Heart left ventricle (tissue), 16 donors: ENCODE measurements at places on chromosomes 2 and 18. TPM values are rescaled to one million over a fixed set of nuclear protein-coding genes. Genes with fewer than 3 reads are reported as not detected.
A peak's percentile ranks its signal among the peaks of the same experiment; 100 is the strongest.

- DNase-seq = no peak
- H3K27me3 ChIP-seq = no peaks in the 10 kb centered on the region
- H3K4me1 ChIP-seq = peaks cover 3% of the 10 kb centered on the region
- H3K27ac ChIP-seq = no peak overlapping the region
- no peak overlapping the region for H3K4me3 ChIP-seq
- H3K36me3 ChIP-seq = no peaks in the 10 kb centered on the region
These were observed 35.1 kb upstream of the MAPRE2 start for GRCh38 chr18:35005963-35006577.

GRCh38 chr2:221267773-221268425 lies 304.2 kb downstream of the EPHA4 start:
- no peak overlapping the region for H3K27ac ChIP-seq
- no peak for DNase-seq
- no peak overlapping the region for H3K4me3 ChIP-seq
- no peaks in the 10 kb centered on the region for H3K36me3 ChIP-seq

GRCh38 chr18:9604348-9604747 lies 10.0 kb downstream of the PPP4R1 start:
- no peak overlapping the region for H3K4me3 ChIP-seq
- H3K27me3 ChIP-seq = no peaks in the 10 kb centered on the region
- peaks cover 8% of the 10 kb centered on the region for H3K4me1 ChIP-seq

GRCh38 chr2:75621228-75621627 lies 25.4 kb upstream of the MRPL19 start:
- H3K27ac ChIP-seq = no peak overlapping the region
- H3K4me1 ChIP-seq = no peaks in the 10 kb centered on the region
- peaks cover 5% of the 10 kb centered on the region for H3K27me3 ChIP-seq
- H3K36me3 ChIP-seq = no peaks in the 10 kb centered on the region

DNA sequence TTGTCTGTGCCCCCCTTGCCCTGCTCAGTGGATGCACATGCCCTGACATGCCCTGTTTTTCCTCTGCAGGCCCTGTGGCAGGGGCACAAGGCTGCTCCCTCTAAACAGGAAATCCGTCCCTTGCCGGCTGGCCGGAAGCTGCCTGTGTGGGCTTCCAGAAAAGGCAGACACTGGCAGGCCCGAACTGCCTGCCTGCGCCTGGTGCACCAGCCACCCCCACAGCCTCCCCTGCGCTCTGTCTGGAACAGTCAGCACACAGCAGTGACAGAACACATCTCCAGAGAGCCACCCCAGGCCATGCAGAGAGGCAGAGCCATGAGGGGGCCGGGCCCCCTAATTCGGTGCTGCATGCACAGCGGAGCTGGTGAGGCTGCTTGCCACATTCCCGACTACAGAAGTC lies 33.5 kb downstream of the LOXHD1 start:
- no peak overlapping the region for H3K4me3 ChIP-seq
- H3K36me3 ChIP-seq = no peaks in the 10 kb centered on the region
- H3K4me1 ChIP-seq = peaks cover 11% of the 10 kb centered on the region

- DNase-seq = no peak
- no peak overlapping the region for H3K27ac ChIP-seq
- H3K4me1 ChIP-seq = peaks cover 12% of the 10 kb centered on the region
- H3K27me3 ChIP-seq = no peaks in the 10 kb centered on the region
- H3K36me3 ChIP-seq = no peaks in the 10 kb centered on the region
These were observed 244.1 kb downstream of the LPIN1 start for GRCh38 chr2:11990576-11990975.

DNA sequence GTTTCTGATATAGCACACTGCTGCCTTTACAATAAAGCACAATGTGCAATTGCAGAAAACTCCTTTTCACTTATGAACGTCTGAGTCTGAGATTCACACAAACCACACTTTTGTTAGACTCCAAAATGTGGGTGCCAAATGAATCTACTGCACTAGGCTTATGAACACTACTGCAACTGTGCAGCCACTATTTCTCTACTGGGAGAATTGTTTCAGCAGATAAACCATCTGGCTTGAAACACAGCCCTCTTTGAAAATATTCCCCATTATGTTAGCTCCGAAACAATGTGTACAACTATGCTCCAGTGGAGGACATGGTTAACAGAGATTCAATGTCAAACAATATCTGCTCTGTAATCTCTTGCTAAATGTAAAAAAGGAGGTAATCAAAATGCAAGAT lies 188.7 kb upstream of the ZEB2 start:
- no peaks in the 10 kb centered on the region for H3K4me1 ChIP-seq
- H3K27ac ChIP-seq = no peak overlapping the region
- H3K36me3 ChIP-seq = no peaks in the 10 kb centered on the region
- H3K4me3 ChIP-seq = no peak overlapping the region
- no peak for DNase-seq

DNA sequence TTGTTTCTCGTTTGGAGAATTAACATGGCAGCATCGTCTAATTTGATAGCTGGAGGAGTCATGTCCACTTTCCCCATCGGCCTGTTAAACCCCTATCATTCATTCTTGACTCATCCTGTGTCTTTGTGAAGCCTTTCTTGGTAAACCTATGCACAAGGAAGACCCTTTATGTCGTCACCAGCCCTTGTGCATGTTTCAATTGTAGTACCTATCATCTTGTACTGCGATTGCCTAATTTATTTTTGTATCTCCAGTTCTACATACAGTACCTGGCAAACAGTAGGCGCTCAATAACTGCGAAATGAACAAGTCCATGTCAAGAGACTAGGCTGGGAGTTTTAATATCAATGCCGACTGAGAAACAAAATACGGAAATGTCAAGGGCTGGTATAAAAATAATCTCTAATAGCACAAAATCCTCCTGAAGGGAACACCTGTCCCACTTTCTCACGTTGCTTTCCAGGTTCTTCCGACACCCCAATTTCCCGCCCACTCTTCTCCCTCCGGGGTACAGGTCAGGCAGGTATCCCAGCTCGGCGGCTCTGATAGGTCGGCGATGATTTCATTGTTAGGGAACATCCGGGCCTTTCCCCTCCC lies 1.3 kb upstream of the PPM1B start:
- H3K27ac ChIP-seq = peak overlapping the region; percentile 97
- peaks cover 23% of the 10 kb centered on the region for H3K4me1 ChIP-seq
- no peak for DNase-seq
- H3K27me3 ChIP-seq = no peaks in the 10 kb centered on the region
- no peaks in the 10 kb centered on the region for H3K36me3 ChIP-seq

- no peak for DNase-seq
- no peak overlapping the region for H3K27ac ChIP-seq
- H3K36me3 ChIP-seq = no peaks in the 10 kb centered on the region
- no peaks in the 10 kb centered on the region for H3K27me3 ChIP-seq
These were observed 12.3 kb downstream of the TOGARAM2 start for GRCh38 chr2:28993206-28993960.

DNA sequence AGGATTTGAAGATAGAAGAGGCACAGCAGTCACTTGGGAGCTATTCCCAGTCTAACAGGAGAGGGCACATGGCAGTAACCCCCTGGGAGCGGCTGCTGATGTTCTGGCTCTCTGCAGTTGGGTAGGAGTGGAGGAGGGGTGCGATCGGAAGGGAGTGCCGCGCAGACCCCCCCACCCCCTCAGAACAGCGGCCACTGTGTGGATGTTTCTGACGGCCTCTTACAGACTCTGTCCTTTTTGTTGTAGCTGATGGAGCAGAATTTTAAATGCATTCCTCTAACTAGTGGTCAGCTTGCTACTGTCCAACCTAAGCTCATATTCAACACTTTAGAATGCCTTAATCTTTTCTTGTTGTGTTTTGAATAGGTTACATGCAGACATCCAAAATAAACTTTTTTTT lies 127.9 kb downstream of the AGAP1 start:
- DNase-seq = no peak
- H3K27me3 ChIP-seq = no peaks in the 10 kb centered on the region
- no peak overlapping the region for H3K4me3 ChIP-seq
- H3K4me1 ChIP-seq = peaks cover 15% of the 10 kb centered on the region

DNA sequence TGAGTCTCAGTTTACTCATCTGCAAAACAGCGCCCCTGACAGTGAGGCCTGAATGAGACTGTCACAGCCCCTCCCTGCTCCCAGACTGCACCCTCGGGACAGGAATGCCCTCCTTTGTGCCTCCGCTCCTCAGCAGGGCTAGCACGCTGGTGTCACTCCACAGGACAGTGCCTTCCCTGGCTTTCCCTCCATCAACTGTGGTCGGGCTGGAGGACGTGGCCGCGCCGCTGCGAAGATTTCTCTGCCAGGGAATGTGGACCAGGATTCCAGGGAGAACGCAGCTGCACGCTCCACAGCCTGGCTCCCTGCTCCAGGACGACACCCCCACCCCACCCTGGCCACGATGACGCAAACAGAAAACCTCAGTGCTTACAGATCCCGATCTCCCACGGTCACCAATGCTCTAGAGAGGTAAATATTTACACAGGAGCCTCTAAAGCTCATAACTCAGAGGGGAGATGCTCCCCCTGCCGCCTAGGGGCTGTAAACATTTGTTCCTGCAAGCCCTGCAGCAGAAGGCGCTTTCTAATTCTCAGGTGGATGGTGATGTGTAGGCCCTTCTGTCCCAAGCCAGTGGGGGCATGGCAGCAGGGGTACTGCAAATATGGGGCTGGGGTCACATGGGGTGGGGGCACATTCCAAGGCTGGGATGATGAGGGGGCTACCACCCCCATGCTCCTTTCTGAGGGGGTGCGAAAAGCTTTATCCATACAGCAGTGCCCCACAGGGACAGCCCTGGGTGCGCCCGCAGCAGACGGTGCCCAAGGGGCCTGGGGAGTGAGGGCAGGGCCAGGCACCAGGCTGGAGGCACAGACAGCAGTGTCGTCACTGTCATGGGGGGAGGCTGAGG lies 12.4 kb downstream of the HS6ST1 start:
- no peaks in the 10 kb centered on the region for H3K36me3 ChIP-seq
- no peak overlapping the region for H3K4me3 ChIP-seq
- DNase-seq = peak; percentile 66

GRCh38 chr2:179875864-179876263 lies 14.5 kb upstream of the ZNF385B start:
- H3K36me3 ChIP-seq = no peaks in the 10 kb centered on the region
- H3K4me3 ChIP-seq = no peak overlapping the region
- H3K27me3 ChIP-seq = no peaks in the 10 kb centered on the region
- H3K4me1 ChIP-seq = no peaks in the 10 kb centered on the region
- no peak for DNase-seq

GRCh38 chr18:33596178-33596854 lies 18.3 kb downstream of the ASXL3 start:
- no peak overlapping the region for H3K27ac ChIP-seq
- no peaks in the 10 kb centered on the region for H3K36me3 ChIP-seq
- no peaks in the 10 kb centered on the region for H3K4me1 ChIP-seq
- no peaks in the 10 kb centered on the region for H3K27me3 ChIP-seq
- no peak for DNase-seq
- H3K4me3 ChIP-seq = no peak overlapping the region

DNA sequence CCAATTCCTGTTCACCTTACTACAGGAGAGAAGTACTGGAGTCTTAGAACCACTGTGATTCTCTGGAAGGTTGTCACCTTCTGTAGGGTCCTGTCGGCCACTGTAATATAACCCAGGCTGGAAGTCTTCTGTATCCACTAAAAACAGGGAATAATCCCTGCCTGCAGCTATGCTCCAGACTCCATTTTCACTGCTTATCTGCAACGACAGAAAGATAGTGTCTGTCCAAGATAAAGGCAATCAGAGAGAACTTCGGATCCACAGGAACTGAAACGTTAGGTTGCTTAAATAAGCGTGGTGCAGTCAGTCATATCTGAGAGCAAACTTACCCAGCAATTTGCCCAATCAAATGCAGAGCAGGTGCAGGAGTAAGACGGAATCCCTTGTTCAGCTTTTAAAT lies 34.2 kb downstream of the ALS2 start:
- peaks cover 10% of the 10 kb centered on the region for H3K36me3 ChIP-seq
- no peaks in the 10 kb centered on the region for H3K27me3 ChIP-seq
- no peak overlapping the region for H3K4me3 ChIP-seq
- no peak overlapping the region for H3K27ac ChIP-seq
- DNase-seq = no peak

- no peak overlapping the region for H3K4me3 ChIP-seq
- H3K36me3 ChIP-seq = no peaks in the 10 kb centered on the region
- H3K27me3 ChIP-seq = no peaks in the 10 kb centered on the region
These were observed 12.2 kb upstream of the BOD1L2 start for GRCh38 chr18:57134618-57135135.

DNA sequence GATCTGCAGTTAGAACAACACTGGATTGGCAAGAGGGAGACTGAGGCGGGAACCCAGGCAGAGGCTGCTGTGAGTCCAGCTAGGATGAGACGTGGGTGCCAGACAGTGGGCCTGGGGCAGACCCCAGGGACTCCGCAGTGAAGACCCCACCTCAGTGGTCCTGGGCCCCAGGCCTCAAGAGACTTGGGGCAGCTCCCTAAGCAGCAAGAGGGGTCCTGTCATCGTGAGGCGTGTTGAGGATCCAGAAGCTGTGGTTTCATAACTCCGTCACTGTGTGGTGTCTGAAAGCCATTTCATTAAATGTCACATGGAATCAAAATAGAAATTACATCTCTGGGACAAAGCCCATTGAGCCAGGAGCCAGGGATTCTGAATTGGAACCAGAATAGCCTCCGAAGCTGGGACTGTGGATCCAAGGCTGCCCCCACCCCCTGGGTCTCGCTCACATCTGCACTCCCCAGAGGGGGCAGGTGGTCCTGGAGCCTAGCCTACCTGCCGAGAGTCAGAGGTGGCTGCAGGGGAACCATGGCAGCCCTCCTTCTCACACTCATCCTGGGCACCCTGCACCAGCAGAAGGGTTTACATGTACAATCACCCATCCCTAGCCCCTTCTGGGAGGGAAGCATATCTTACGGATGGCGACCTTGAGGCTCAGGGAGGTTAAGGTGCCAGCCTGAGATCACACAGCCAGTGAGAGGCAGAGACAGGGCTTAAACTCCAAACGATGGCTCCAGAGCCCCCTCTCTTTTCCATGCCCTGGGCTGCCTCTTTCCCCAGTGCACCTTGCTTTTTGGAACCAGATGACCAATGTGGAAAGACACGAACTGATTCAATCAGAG lies 23.2 kb downstream of the RRM2 start:
- no peak overlapping the region for H3K27ac ChIP-seq
- no peak overlapping the region for H3K4me3 ChIP-seq
- no peaks in the 10 kb centered on the region for H3K27me3 ChIP-seq

DNA sequence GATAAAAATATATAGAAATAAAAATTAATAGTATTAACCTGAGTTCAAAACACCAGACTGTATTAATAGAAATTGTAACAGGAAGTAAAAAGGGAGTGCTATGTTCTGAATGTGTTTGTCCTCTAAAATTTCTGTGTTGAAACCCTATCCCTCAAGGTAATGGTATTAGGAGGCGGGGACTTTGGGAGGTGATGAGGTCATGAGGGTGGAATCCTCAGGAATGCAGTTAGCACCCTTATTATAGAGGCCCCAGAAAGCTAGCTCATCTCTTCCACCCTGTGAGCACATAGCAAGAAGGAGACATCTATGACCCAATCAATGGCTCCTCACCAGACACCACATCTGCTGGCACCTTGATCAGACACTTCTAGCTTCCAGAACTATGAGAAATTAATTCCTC lies 124.5 kb downstream of the CMPK2 start:
- H3K4me1 ChIP-seq = no peaks in the 10 kb centered on the region
- no peaks in the 10 kb centered on the region for H3K36me3 ChIP-seq
- no peak overlapping the region for H3K4me3 ChIP-seq
- DNase-seq = no peak

SH3RF3 gene
- 7.9 TPM for total RNA-seq

LCLAT1 gene
- total RNA-seq = 70.2 TPM

SEMA4F gene
- 3.6 TPM for total RNA-seq

HNMT gene
- 37.3 TPM for total RNA-seq

NEU2 gene
- total RNA-seq = not detected

RIT2 gene
- total RNA-seq = not detected

ARHGEF33 gene
- 0.87 TPM for total RNA-seq

GKN2 gene
- not detected for total RNA-seq

CTAGE1 gene
- not detected for total RNA-seq

TMEM178A gene
- 4.6 TPM for total RNA-seq

DYSF gene
- total RNA-seq = 82.0 TPM
